ENCODE measurements at places on chromosomes 5 and 9.

- DNase-seq = no peak
Observed at GRCh38 chr5:133564921-133565565, 47.3 kb downstream of the FSTL4 start.

DNA sequence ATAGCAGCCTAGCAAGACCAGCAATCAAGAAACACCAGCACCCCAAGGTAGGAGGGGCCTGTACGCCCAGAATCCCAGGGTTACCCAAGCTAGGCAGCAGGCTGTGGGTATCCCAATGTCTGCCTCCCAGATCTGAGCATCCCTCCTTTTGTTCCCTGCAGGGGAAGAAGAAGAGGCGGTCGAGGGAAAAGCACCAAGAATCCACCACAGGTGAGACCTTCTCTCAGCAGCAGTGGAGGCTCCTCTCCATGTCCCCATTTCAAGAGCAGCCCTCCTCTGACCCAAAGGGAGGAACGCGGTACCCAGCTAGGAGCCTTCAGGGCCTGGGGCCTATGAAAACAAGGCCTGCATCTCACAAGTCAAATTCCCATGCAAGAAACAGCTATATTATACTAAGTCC is 28.9 kb downstream of the TCF7 start:
- DNase-seq = no peak

DNA sequence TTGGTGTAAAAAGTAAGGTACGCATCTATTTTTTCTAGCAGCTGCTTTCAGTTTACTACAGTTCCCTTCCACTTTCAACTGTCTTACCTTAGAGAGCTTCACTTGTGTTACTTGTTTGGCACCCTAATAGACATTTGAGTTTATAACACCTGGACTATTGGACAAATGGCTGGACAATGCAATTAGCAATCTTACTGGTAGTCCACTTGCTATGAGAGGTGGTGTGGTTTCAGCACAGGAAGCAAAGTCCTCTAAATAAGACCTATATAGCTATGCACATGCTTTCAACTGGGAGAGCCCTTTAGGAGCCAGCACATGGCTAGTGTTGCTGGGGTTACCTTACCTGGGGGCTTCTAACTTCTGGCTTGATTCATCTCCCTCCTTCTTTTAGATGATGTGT is 119.6 kb upstream of the RANBP3L start:
- no peak for DNase-seq

- DNase-seq = no peak
Observed at GRCh38 chr5:64364426-64364825, 141.4 kb upstream of the RGS7BP start.

- no peak for DNase-seq
Observed at GRCh38 chr5:172644711-172645110, 3.6 kb downstream of the NEURL1B start.

GRCh38 chr5:162888268-162888667 is 549.1 kb upstream of the CCNG1 start:
- no peak for DNase-seq

DNA sequence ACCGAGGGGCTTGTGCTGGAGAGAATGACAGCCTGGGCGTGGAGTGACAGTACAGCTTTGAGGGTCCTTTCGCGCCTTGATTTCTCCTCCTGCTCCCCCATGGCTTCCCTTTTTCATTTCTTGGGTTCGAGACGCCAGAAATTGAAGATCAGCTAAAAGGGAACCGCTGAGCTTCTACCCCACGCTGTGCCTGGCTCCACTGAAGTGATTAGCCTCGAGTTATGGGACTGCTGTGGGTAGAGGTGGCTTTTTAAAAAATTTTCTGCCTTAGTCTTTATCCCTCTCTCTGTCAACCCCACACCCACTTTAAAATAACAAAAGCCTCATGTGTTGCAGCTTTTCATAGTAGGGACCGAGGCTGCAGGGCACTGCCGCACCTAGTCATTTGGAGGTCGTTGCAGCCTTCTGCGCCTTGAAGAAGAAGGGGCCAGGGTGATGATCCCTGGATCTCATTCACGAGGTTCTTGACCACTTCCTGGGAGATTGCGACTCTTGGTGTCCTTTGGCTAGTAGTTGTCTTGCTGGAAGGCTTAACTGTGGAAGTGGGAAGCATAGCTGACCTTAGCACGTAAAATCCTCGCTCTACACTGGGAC is 603 bp downstream of the PPIP5K2 start:
- no peak for DNase-seq

DNA sequence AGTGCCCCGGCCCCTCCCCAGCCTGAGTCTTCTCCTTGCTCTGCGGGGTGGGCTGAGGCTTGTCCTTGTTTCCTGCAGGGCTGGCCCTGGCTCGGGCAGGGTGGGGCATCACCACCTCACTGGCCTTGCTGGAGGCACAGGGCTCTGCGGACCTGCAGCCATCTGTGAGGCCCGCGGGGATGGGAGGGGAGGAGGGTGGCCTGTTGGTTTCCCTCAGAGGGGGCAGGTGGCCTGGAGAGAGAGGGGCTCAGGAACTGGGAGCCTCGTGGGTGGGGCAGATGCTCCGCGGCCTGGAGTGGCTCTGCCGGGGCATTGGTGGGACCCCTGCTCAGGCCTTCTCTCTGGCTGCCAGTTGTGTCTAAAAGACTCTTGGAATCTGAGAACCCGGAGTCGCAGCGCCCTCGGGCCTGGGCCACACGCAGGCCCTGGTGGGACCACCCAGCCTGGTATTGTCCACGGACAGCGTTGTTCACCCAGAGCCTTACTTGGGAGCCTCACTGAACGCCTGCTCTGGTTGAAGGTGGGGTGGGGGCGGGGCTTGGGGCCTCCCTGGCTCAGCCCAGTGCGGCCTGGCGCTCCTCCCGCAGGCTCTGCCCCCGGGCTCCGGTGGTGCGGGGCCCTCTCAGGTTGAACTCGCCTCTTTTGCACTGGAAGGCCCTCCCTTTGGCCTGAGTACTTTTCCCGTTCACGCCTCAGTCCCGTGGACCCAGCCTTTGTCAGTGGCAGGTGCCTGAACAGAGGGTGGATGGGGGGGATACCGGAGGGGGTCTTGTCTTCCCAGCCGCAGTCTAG is 111.3 kb downstream of the RXRA start:
- DNase-seq = no peak
